ENCODE measurements at places on chromosomes 6 and 20.
A peak's percentile ranks its signal among the peaks of the same experiment; 100 is the strongest.

DNA sequence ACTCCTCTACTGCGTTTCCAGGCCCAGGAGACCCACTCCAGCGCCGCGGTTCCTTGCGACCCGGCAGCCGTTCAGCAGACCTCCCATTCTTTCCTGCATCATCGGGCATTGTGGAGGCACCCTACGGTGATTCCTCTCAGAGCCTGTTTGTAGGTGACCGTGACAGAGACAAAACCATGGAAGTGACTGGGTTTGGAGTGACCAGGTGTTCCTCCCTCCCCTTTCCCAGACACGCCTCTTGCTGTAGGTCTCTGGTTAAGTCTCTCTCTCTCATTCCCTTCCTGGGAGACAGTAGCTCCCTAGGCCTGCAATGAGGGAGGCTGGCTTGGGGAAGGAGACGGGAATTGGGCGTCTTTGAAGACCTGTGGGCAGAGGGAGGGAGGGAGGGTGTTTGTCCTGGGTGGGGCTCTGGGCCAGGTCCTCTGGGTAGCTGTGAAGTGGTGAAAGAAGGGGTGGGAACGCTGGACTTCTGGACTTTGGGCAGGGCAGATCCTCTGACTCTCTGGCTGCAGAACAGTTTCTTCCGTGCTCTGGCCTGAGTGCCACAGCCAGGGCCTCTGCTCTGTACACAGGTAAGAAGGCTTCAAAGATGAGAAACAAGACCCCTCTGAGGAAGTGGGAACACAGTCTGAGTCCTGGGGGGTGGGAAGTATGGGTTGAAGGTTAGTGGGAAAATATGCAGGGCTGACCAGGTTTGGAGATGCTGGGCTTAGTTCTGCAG is 763 bp downstream of the KLC4 start:
- no peak for DNase-seq

DNA sequence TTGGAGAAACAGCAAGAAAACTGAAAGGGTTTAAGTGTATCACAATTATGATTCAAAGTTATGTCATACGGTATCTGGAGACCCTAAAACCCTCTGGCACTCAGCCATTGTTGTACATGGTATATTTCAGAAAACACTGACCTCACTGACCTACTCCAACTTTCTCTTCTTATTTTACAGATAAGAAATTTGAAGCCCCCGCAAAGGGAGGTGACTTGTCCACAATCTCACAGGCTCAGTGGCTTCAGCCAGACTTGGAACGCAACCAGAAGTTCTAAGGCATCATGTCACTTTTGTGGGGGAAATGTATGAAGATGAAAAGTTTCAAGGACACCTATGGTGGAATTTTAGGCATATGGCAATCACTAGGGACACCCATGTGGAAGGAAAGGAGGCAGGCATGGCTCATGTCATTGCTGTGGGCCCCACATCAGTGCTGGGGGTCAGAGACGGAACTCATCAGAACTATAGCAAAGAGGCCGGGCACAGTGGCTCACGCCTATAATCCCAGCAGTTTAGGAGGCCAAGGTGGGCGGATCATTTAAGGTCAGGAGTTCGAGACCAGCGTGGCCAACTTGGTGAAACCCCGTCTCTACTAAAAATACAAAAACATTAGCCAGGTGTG is 5.2 kb upstream of the TRIB3 start:
- DNase-seq = no peak

DNA sequence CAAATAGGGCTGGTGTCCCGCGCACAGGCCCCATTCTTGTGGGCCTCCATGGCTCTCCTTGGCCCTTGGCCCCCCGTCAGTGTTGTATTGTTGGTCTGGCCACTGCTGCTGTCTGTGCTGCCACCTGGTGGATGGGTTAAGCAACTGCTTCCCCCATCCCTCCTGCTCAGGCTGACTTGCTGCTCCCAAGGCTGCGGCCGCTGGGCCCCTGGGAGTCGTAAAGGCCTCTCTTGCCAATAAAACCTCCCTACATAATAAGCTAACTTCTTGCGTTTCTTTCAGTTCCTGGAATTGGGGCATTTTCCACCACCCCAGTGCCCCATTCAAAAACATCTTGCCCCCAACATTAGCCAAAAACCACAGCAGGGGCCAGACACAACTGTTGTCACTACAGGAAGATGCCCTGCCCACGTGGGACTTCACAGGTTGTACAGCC is 27.1 kb downstream of the CD83 start:
- peak; percentile 82 for DNase-seq

- no peak for DNase-seq
Observed at GRCh38 chr6:42222448-42222847, 4.8 kb upstream of the MRPS10 start.

GRCh38 chr20:11195899-11196558 is 522.2 kb upstream of the JAG1 start:
- no peak for DNase-seq

DNA sequence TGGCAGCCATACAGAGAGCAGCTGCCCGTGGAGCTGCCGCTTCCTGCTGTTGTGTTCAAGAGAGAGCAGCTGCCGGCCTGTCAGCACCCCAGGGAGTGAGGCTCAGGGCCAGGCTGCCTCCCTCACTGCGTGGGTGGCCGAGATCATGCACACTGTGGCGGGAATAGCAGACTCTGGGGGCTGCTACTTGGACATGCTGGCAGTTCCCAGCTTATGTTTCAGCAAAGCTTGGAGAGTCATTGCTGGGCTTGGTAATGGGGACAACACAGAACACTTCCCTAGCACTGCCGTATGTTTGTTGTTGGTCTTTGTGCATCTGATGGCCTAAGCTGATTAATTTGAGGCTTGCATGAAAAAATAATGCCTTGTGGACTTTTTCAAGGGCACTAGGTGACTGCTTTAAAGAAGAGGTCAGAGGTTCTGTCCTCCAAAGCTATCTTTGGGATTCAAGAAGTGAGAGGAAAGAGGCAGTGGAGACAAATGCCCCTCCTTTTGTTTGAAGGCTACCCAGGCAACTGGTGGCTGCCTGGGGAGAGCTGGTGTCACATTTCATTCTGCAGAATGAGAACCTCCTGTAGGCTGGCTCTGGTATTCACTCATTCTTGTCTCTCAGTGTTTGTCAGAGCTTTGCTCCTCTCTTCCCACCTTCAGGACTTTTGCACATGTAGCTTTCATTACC is 18.8 kb downstream of the MRAP2 start:
- no peak for DNase-seq

DNA sequence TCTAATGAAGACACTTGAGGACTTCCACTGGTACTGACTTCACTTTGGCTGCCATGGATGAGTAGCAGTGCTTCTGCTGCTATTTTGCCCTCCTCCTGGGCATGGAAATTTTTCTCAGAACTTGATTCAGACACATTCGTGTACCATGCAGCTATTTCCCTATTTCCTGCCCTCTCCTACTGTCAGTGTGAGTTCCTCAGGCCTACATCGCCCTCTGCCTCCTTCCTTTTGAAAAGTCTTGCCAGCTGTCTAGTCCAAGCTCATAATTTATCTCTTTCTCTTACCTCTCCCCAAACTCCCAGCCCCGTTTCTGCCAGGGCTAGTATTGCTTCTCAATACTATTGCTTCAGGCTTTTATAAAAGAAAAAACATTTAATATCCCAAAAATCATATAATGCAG is 470.2 kb downstream of the ADGRB3 start:
- DNase-seq = no peak

DNA sequence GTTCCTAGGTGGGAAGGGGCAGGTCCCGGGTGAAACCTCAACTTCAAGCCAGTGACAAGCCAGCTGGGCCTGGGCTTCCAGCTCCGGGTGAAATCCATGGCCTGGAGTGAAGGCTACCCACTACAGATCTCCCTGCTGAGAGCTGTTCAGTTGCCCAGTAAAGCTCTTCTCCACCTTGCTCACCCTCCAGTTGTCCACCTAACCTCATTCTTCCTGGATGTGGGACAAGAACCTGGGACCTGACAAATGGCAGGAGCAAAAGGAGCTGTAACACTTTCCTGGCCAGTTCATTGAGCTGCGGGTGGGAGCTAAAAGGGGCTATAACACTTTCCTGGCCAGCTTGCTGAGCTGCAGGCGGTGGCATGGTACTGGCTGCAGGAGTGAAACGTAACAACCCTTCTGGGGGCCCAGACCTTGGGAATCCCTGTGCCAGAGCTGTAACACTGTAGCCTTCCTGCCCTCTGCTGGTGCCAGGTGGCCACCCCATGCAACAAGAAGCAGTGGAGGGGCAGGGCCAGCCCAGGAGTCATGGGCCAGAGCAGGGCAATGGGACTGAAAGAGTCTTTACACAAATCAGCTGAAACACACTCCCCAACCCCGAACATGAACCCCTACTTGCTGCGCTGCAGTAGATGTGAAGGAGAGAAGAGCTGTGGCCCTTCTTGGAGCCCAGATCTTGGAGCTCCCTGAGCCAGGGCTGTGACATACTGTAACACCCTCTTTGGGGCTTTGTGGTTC is 3.6 kb upstream of the HINT3 start:
- no peak for DNase-seq

- DNase-seq = no peak
Observed at GRCh38 chr6:19041906-19042305, 654.8 kb downstream of the RNF144B start.

- no peak for DNase-seq
Observed at GRCh38 chr6:162889303-162889702, 161.5 kb downstream of the PACRG start.

DNA sequence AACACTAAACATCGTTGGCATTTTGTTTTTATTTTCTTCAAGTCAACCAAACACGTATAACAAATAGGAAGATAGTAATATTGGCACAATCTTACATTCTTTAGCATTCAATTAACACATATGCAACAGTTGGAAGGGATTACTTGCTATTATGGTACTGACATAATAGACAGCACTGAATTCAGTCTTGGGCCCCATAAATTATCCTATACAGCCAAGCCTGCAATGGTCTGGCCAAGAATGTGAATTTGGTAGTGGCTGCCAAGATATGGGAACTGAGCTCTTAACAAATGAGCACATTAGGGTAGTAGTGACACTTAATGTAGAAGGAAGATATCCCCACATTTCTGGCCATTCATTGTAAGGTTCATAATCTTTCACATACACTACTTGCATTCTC is 44.8 kb upstream of the ARHGAP18 start:
- no peak for DNase-seq

- peak; percentile 71 for DNase-seq
Observed at GRCh38 chr6:85354761-85355618, 94.9 kb upstream of the NT5E start.

GRCh38 chr6:113699239-113699638 is 157.9 kb upstream of the MARCKS start:
- no peak for DNase-seq

DNA sequence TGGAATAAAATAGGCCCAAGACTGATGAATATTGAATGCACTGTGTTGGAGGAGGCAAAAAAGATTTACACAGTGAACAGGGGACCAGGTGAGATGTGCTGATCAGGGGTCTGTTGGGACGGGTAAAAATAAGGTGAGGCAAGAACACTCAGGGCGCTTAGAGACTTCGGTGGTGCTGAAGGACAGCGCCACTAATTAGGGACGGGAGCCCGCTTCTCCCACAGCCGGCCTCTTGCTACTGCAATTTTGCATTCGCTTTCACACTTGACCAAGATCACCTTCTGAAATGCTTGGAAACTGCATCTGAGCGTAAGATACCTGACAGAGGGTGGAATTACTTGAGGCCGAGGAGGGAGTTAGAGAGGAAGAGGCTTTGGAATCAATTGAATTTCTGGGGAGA is 7.3 kb downstream of the TFAP2D start:
- DNase-seq = no peak

- DNase-seq = no peak
Observed at GRCh38 chr6:168789699-168790098, 348.7 kb downstream of the SMOC2 start.

GRCh38 chr20:4835244-4836177 is 113.8 kb downstream of the PRND start:
- DNase-seq = no peak

DNA sequence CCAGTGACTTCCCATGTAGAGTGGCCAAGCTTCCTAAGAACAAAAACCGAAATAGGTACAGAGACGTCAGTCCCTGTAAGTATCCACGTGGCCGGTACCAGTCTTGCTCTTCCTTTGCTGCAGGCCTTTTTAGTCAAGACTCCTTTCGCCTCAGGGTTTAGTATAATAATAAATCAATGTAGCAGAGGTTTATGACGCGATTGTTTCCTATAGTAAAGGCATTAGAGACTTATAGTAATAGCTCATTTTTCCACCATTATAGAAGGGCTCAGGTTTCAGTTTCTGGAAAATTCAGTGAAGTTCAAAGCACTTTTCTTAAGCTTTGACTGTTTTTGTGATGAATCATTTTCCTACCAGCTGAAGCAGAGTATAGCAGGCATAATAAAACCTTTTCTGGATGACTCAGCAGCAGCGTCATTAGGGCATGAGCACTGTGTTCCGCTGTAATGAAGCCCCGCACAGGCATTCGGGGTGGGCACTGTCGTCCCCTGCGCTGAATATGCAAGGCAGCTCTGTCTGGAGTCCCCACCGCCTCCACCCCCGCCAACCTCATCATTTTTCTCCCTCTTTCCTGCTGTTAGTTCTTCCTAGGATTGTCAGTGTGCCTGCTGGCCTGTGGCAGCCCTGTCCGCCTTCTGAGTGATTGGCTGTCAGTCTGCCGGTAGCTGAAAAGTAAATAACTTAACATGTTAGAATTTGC is 51.3 kb downstream of the PTPN1 start:
- peak; percentile 55 for DNase-seq

- no peak for DNase-seq
Observed at GRCh38 chr20:59640267-59640666, 35.9 kb downstream of the PHACTR3 start.

DNA sequence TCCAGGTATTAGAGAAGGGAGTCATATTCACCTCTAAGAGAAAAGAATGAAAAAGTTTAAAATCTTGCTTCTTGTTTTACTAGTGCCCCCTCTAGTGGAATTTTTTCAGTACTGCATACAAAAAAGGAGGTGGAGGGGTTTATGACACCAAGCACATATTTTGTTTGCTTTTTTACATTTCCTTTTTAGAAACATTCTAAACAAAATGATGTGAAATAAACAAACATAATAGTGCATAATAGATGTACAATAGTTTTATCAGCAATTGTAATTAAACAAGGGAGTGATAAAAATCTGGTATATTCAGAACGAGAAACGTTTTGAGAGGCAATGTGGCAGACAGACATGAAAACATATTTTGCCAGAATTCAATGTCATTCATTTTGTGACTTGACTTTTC is 111.0 kb upstream of the TFAP2D start:
- no peak for DNase-seq

DNA sequence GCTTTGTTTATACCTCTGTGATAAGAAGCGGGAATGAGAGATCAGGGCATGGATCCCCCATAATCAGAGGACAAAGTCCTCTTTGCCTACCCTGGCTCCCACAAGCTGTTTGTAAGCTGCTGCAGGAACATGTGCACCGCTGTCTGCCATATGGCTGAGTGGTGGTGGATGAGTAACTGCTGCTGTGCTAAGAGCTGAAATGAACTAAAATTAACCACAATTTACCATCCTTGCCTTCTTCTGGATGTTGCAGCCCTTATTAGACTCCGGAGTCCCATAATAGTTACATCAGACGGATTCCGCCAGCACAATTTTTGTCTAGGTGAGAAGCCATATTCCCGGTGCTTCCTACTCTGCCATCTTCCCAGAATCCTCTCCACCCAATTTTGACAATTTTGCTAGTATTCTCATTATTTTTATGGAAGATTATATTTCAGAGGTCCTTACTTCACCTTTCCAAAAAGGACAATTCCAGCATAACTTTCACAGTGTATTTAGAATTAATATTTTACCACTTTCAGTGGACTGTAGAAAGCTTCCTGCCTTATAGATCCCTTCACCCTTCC is 6.0 kb upstream of the CMTR1 start:
- DNase-seq = no peak

All from stimulated activated CD4-positive, alpha-beta T cell treated with anti-CD3 and anti-CD28 coated beads, Interleukin-2, amount 100 ng/mL, for 48 hours (primary cell).